ENCODE measurements at places on chromosomes 12 and 14.

DNA sequence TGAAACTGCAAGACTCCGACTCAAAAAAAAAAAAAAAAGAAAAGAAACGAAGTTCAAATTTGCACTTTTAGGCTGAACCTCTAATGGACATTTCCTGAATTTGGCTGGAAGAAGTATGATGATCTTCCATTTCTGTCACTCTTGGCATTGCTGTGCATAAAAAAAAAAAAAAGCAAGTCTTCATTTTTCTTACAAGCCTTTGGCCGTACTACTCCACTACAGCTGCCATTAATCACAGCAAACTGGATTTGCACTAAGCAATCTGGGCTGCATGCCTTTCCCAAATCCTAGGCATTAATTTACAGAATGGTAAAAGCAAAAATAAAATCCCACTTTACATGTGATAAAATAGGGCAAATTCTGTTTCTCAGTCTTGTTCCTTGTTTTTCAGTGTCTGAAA lies 7.1 kb downstream of the CSRP2 start:
- no peak for DNase-seq

DNA sequence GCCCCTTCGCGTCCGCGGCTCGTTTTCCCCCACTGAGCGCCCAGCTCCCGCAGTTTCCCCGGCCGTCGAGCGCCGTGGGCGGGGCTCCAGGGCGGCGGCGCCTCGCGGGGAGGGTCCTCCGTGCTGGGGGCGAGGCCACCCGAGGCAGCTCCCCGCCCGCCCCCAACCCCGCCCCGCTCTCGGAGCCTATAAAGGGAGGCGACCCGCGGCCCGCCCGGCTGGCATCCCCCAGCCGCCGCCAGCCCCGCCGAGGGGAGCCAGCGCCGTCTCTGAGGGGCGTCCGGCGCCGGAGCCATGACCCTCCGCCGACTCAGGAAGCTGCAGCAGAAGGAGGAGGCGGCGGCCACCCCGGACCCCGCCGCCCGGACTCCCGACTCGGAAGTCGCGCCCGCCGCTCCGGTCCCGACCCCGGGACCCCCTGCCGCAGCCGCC lies at the start of gene TAMALIN:
Gene TAMALIN, plus strand, starts transcription at position 221 of the 432 bp plus-strand sequence. Its CDS starts 74 bp downstream, at position 295.
- DNase-seq, result peak; percentile 83

GRCh38 chr12:31867292-31867691 lies 91.9 kb upstream of the RESF1 start:
- no peak for DNase-seq

GRCh38 chr12:66903782-66904396 lies 225.0 kb upstream of the GRIP1 start:
- no peak for DNase-seq

- DNase-seq, result no peak
Observed at GRCh38 chr14:91329486-91330014, 85.0 kb upstream of the GPR68 start.

- DNase-seq, result no peak
Observed at GRCh38 chr12:124352257-124352656, 57.4 kb downstream of the RFLNA start.

- DNase-seq, result peak; percentile 21
Observed at GRCh38 chr12:62191491-62192179, 68.6 kb upstream of the USP15 start.

GRCh38 chr14:36771028-36771640 lies 109.5 kb downstream of the PAX9 start:
- no peak for DNase-seq

DNA sequence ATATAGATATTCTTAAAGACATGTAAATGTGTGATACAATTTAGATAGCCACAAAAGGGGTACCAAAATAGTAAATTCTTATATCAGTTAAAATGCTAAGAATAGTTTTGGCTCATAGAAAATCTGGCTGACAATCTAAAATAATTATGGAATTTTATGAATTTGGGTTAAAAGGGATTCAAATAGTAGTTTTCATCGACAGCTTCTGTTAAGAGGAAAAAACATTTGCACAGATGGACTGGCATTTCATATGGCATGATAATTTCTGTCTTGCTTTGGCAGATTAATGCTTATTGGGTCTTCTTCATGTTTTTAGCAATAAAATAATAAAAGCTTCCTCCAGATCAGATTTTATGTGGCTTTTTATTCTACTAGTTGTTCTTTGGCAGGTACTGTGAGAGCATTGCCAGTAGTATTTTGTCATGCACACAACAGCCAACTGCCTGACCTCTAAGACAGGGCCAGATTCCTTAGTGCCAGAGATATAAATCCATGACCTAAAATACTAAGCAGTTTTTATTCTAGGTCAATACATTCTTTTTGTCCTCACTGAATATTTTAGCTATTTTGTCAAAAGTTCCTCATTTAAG lies 9.1 kb downstream of the ABCD2 start:
- DNase-seq, result no peak

DNA sequence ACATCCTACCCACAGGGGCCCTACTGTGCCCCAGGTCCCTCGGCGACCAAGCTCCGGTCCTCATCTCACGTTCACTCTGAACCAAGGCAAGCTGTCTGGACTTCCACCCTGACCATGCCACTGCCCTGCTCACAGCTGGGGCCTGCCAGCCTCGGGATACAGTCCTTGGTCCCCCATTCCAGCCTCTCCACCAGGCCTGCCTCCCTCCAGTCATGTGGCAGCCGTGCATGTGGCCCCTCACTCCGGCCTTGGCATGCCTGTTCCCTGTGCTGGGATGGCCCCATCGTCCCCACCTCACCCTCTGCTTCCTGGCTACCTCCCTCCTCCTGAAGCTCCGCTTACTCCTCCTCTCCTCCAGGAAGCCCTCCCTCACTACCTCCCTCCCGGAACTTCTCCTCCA lies 38.6 kb upstream of the DLK1 start:
- DNase-seq, result no peak

DNA sequence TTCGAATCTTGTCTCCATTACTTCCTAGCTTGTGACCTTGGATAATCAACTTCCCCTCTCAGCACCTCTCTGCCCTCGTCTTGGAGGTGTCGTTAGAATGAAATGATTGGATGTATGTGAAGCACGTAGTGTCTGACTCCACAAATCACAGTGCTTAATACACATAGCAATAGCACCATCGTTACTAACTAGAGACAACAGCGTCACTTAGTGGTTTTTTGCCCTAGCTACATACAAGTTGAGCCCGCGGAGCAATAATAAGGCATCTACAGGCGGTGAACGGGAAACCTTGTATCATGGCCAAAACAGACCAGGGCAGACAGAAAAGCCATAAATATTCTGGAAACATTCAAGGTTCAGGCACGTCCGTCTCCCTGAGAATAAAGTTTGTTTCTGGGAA lies 154.9 kb downstream of the ASCL4 start:
- no peak for DNase-seq

DNA sequence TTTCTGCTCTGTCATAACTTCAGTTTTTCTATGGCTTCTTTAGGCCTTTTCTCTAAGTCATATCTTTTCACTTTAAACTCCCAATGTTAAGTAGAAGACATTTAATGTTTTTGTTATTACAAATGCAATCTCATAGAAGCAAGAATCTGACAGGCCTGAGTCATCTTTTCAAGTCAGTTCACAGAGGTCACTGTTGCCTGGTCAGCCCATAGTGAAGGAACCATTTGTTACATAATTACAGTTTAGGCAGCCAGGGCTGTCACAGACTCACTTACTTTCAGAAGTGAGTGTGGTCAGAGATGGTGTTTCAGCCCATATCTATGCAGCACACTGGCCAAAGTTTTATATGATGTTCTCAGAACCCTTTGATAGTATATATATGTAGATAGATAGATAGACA lies 46.5 kb downstream of the CCER1 start:
- DNase-seq, result no peak

DNA sequence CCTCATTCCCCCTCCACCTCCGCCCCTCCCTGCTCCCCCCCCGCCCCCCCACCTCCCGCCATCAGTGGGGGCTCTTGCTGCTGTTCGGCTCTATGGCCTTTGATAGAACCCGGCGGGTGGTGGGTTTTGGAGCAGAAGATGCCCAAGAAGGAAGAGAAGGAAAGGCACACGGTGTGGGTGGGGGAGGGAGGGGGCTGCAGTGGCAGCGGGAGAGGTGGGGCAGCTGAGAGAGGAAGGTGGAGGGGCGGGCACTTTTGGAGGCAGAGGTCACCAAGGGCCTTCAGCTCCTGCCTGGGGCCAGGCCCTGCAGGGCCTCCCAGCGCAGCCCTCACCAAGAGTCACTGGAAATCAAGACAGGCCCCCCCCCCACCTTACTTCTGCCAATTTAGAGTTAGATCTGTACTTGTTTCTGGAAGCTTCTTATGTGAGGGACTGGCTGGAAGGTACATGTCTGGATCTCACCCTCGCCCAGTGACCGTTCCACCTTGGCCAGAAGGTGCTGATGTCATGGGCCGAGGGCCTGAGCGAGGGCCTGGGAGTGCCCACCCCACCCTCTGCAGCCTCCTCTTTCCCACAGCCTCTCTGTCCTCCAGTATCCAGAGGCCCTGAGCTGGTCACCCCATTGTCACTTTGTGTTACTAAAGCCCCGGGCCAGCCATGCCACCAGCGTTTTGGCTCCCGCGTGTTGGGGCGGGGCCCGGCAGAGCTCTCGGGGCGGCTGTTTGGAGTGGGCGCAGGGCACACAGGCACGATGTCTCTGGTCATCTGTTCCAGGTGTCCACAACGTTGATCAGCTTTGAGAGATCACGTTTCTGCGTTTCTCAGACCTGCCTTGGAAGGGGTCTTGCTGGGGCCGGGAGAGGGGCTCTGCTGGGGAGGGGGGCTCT lies 153.9 kb downstream of the KIF26A start:
- DNase-seq, result peak; percentile 5

DNA sequence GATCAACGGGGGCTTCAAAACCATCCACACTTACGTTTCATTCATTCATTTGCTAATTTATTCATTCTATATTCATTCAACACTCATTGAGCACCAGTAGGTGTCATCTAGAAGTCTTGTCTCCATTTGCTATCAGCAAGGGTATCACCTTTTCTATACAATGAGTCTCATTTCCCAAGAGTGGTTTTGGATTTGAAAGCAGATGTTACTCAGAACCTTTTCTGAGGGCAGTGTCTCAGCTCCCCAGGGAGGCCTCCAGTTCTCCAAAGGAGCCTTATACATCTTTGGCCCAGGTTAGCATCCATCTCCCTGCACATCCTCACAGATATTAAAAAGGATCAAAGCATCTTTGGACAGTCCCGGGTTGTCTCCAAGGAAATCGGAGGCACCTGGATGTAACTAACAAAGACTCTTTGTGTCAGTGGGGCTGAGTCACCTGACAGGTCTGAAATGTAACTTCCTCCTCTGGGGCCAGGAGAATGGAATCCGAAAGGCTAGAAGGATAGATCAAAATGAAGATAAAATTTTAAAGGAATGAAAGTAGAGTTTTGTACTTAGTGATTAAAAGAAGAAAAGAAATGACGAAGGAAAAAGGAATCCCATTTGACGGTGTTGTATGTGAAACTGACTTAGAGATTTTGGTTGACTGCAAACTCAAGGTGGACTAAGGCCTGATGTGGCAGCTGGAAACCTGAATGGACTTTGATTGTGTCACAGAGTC lies 103.0 kb downstream of the VCPKMT start:
- no peak for DNase-seq

DNA sequence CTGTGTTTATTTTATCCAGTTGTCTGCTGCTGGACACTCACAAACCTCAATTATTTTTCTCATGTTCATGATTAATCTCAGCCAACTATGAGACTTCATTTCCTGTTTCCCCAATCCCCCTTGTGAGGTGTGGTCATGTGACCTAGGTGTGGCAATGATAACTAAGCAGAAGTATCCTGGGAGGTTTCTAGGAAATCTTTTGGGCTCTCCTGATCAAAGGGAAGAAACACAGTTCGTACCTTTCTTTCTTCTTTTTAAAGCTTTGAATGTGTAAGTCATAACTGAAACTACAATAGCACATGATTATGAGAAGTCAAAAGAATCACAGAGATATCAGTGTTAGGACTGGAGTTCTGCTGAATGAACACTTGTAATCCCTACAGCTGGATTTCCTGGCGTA lies 34.4 kb upstream of the MANSC4 start:
- no peak for DNase-seq

- DNase-seq, result no peak
Observed at GRCh38 chr14:77161011-77161410, 19.4 kb upstream of the ZDHHC22 start.

DNA sequence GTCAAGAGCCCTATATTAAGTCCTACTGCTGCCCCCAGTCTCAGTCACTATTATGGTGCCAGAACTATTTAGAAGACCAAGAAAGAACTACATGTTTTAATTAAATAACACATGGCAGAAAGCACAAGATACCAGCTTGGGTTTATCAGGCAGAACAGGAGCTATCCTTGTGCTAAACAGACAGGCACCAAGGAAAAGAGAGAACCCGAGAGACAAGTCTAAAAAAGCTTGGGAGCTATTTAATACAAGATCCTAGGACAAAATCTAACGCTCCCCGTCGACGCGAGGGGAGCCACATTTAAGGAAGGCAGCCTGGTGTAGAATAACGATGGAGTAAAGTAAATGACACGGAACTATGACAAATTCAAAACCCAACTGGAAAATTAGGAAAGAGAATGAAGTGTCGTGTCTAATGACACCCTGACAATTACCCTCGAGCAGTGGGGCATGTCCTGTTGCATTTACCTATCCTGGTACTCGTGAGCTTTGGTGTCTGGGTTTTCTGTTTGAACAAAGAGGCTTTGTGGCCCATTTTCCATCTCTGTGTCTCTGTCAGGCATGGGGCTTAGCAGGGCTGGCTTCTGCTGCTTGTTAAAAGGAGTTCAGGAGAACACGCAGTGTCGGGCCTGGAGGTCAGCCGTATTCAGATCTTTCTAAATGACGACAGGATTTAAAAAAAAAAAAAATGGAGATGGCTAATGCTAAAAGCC lies 140.6 kb downstream of the ETNK1 start:
- no peak for DNase-seq
